Suppressor macrophage (primary cell): ENCODE measurements at places on chromosomes 7 and 10.

- peak; percentile 71 for DNase-seq
These were observed 27.1 kb upstream of the TNRC18 start for GRCh38 chr7:5450549-5451327.

DNA sequence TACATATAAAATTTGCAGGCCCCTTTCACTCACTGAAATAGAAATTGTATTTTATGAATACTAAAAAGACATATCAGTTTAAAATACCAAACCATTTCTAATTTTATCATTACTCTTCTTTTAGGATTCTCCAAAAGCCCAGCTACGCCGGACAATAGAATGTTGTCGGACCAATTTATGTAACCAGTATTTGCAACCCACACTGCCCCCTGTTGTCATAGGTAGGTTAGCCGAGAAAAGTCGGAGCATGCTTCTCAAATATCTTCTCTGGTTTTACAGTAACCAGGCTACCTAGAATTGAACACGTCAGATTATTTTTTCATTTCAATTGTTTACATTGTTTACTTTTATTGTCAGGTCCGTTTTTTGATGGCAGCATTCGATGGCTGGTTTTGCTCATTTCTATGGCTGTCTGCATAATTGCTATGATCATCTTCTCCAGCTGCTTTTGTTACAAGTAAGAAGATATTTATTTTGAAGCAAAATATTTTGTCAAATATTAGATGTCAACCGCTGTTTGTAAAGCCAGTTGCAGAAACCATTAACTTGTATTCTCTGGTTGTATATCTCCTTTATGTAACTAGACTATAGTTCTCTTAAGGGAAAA, 57.6 kb downstream of the MMRN2 start:
- DNase-seq, result peak; percentile 83

DNA sequence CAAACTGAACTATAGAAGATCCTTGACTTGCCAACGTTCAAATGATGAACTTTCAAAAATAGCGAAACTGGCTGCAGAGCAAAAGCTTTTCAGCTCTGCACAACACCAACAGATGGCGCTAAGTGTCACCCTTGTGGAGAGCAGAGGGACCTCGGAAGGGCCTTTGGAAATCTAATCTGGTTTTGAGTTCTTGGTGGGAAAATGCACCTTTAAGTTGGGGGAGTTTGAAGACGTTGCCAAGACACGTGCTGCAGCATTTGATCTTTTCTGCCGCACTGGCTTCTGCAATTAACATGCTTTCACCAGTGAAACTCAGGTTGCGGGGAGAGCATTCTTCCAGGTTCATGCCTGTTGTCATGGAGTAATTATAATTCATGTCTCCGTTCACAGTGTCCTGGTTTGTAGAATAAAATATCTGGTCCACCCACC, 26.3 kb upstream of the WDR11 start:
- peak; percentile 73 for DNase-seq

DNA sequence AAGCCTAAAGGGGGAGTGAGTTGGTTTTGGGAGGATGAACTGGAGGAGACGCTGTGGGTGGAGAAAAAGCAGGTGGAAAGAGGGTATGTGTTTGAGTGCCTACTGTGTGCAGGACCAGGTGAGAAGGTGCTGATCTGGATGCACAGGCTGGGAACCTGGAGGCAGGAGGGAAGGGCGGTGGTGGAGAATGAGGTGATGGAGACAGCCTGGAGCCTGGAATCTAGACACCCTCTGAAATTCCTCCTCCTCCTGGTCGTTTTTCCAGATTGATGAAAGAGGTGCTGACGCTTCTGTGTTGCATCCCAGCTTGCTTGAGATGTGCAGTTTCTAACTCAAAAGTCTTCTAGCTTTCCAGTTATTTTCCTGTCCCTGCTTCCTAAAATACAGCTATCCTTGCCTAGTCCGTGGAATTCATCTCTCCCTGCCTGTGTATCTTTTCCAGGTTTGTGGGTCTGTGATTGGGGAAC, 67.5 kb downstream of the LRMDA start:
- no peak for DNase-seq

DNA sequence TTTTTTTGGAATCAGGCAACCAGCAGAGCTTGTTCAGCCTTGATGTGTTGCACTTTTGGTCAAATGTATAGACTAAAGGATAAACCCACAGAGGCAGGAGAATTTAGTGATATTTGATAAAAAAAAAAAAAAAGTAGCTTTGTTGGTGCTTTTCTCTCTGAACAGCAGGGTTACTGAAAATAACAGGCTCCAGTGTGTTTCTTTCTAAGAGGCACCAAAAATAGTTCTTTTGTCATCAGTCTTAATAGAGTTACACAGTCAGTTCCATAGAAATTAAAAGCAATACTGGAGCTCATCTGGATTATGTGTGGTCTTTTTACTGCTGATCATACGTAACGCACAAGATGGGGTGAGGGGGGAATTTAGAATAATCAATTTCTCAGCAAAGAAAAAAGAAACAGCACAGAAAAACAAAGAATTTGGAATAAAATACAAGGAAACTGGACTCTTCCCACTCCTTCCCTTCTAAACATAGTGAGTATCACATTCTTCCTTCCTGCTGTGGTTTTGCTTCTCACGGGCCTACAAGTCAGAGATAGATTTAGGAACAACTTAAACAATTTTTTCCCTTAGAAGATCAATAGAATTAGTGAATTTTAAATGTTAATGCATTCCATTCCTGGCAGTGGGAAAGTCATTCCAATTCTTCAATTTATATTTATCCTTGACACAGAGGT, 178.8 kb upstream of the AKR1E2 start:
- no peak for DNase-seq

- DNase-seq, result no peak
These were observed 385.0 kb downstream of the DPP6 start for GRCh38 chr7:154437234-154437633.

- DNase-seq, result no peak
These were observed 411.4 kb downstream of the TNS3 start for GRCh38 chr7:47170516-47170915.

DNA sequence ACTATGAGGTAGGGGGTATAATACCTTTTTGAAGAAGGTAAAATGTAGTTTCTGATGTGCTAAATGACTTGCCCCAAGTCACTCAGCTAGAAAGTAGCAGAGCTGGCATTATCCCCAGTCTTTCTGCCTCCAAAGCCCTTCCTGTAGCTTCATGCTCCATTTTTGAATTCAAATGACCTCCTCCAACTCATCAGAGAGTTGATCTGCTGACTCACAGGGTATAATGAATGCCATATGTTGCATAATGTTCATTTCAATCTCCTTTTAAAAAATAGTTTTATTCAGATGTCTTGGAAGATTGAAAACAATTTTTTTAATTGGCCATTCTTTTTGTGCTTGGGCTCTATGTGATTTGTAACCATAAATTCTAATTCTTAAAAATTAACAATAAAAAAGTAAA, 272.8 kb upstream of the IMMP2L start:
- DNase-seq, result no peak

DNA sequence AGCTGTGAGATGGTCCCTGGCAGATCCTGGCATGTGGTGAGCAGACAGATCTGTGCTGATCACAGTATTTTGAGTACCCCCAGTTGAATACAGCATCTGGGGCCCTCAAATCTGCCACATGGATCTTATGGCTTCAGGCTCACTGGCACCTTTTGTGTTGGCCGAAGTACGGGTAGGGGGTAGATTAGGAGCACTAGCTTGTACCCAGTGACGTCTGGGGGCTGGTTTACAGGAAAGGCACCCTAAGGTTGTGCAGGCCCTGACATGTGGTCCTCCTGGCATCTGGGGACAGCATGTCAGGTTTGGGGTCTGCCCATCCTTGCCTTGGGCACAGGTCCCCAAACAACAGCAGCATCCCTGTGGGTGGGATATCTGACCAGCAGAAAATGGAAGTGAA, 53.2 kb downstream of the SYPL1 start:
- no peak for DNase-seq

DNA sequence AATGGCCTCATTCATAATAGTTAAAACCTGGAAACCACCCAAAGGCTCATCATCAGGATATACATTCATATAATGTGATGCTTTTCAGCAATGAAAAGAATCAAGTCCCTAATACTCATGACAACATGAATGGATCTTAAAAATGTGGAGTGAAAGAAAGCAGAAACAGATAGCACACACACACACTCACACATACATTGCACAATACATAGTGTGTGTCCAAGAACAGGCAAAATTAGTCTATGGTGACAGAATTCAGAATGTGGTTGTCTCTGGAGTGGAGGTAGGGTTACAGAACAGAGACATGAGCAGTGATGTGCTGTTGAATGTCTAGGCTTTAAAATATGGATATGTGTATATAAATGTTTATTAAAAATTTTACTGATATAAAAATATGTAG, 419.9 kb upstream of the PCDH15 start:
- no peak for DNase-seq

- DNase-seq, result no peak
These were observed 4.5 kb downstream of the FAM180A start for GRCh38 chr7:135743907-135744731.

DNA sequence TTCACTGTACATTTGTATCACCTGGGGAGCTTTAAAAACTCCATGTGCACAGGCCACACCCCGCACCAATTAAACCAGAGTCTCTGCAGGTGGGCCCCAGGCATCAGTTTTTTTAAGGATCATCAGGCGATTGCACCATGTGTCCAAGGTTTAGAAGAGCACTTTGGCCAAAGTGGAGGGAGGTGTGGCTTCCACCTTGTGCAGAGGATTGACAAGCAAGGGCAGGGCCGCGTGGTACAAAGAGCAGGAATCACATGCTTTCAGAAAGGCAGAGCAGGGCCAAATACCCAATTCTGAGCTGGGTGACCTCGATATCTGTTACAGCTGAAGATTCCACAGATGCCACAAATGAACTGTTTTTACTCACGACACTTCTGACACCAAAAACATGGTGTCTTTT, 52.4 kb downstream of the NOC3L start:
- no peak for DNase-seq

- DNase-seq, result no peak
These were observed 33.5 kb upstream of the FOXL3 start for GRCh38 chr7:256461-256940.

DNA sequence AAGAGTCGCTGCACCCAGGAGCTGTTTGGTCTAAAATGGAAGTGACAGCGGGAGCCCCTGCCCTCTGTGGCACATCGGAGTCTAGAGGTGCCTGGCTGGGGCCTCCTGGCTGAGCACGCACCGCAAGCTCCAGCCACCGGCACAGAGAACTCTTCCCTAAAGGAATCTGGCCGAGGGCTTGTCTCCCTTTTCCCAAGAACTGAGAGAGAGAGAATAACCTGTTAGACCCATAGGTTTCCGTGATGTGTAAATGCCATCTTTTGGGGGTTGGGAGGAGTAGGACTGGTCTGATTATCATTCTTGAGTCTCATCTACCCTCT, 47.3 kb downstream of the PROSER2 start:
- no peak for DNase-seq

DNA sequence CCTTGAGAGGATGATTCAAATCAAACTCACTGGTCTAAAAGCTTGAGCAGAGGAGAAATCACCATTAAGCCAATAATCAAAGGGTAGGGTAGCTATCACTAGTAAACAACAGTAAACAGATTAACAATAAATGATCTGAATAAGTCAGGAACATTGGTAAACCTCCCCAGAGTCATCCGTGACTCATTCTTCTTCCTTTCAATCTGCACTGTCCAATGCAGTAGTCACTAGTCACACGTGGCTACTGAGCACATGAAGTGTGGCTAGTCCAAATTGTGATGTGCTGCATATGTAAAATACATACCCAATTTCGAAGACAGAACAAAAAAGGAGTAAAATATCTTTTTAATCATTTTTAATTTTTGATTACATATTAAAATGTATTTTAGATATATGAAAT, 64.0 kb downstream of the ERCC6 start:
- DNase-seq, result no peak

DNA sequence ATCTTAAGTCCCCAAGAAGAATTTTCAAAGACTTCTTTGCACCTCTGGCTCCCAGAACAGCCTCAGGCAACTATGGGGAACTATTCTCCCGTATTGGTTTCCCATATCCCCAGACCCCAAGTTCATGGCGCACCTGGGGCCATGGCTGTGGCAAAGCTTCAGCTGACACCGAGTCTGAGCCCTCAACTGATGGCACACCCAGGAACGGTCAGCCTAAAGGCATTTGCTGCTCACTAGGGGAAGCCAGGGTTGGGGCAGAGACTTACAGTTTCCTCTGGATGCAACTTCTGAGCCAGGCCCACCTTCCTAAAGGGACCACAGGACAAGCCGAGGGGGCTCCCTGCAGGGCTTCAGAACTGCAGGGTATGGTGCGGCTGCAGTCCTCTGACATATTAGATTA, 13.7 kb upstream of the CPA1 start:
- DNase-seq, result no peak

- DNase-seq, result no peak
These were observed 27.6 kb downstream of the SDHAF3 start for GRCh38 chr7:97145068-97145467.

GRCh38 chr10:71849461-71849908, 1.6 kb downstream of the PSAP start:
- DNase-seq, result peak; percentile 38

DNA sequence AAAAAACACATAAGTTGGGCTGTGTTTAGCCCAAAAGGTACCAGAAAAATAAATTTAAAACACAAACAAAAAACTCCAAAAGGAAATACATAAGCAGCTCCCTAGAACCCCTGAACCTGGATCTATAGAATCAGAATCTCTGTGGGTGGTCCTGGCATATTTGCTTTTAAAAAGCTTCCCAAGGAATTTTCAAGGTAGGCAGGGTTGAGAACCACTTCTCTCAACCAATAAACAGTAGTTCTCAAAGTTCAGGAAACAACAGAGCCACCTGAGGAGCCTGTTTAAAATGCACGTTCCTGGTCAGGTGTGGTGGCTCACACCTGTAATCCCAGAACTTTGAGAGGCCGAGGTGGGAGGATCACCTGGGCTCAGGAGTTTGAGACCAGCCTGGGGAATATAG, 12.5 kb downstream of the ATXN7L1 start:
- DNase-seq, result no peak
